ENCODE measurements at places on chromosomes 11 and 22.

GRCh38 chr11:108975641-108976071 is 310.8 kb downstream of the DDX10 start:
- DNase-seq = no peak

DNA sequence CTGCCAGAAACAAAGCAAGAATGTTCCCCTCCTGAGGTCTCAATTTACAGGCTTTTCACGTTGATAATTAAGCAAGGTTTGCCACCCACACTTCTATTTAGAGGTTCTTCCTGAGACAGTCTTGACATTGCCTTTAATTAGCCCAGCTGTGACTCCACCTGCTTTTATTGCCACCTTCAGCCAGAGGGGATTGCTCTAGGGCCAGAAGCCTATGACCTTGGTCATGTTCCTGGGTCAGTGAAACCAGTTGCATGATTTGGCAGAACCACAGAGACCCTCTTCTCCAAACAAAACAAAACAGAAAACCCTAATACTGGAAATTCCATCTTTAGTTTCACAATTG is 89.8 kb downstream of the APIP start:
- no peak for DNase-seq

DNA sequence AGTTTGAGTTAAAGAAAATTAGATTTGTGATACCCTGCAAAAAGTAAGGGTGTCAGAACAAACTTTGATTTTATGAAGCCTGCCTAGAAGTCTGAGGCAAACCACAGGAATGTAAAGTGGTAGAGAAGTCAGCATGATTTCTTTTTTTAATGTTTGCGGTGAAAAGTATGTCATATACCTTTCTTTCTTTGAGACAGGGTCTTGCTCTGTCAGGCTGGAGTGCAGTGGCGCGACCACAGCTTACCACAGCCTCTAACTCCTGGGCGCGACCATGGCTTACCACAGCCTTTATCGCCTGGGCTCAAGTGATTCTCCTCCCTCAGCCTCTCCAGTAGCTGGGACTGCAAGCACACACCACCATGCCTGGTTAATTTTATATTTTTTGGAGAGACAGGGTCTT is 4.7 kb downstream of the API5 start:
- no peak for DNase-seq

- DNase-seq = no peak
Measured at GRCh38 chr11:125173556-125173955, 9.0 kb downstream of the PKNOX2 start.

GRCh38 chr22:17778412-17778976 is 4.2 kb upstream of the BID start:
- DNase-seq = no peak

DNA sequence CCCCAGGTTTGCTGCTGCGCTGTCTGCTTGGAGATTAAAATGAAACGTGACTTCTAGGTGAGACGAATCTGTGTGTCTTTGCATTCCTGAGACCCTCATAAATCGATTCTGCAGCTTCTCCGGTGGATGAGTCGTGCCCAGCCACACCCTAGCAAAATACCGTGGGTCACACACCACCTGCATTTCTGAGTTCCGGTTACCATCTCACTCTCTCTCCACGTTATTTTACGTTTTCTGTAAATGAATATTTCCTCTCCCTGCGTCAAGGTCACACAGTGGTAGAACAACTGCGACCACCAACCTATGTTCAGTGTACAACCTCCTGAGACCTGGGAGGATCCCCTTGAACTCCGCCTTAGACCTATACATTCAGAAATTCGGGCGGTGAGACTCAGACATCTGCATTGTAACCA is 1.1 kb downstream of the YWHAH start:
- DNase-seq = no peak

GRCh38 chr11:1947592-1948237 is 583 bp downstream of the MRPL23 start:
- DNase-seq = no peak

DNA sequence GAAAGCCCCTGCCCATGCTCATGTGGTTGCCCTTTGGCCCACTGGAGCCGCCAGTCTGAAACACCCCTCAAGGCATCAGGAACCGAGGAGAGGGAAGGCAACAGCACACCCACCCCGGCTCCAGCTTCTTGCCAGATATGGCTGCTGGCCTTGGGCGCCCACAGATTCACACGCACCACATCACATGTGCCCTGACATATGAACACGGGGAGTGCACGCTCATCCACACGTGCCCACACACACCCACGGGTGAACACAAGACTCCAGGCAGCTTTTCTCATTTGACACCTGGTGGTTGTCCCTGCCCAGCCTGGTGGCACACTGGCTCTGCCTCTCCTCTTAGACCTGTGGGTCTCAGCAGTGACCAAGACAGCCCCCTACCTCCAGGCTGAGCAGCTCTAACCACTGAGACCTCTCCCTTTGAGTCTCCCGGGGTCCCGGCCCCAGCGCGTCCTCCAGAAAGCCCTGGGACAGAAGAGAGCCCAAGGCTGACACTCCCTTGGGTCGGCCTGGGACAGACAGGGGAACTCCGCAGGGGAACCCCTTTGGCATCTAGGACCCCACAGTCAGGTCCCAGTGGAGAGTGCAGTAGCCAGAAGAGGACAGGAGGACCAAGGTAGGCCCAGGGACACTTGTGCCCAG is 2.7 kb upstream of the MAPK12 start:
- no peak for DNase-seq

- DNase-seq = no peak
Measured at GRCh38 chr11:4713241-4713640, 8.7 kb downstream of the MMP26 start.

- no peak for DNase-seq
Measured at GRCh38 chr22:43483266-43483665, 71.5 kb downstream of the MPPED1 start.

DNA sequence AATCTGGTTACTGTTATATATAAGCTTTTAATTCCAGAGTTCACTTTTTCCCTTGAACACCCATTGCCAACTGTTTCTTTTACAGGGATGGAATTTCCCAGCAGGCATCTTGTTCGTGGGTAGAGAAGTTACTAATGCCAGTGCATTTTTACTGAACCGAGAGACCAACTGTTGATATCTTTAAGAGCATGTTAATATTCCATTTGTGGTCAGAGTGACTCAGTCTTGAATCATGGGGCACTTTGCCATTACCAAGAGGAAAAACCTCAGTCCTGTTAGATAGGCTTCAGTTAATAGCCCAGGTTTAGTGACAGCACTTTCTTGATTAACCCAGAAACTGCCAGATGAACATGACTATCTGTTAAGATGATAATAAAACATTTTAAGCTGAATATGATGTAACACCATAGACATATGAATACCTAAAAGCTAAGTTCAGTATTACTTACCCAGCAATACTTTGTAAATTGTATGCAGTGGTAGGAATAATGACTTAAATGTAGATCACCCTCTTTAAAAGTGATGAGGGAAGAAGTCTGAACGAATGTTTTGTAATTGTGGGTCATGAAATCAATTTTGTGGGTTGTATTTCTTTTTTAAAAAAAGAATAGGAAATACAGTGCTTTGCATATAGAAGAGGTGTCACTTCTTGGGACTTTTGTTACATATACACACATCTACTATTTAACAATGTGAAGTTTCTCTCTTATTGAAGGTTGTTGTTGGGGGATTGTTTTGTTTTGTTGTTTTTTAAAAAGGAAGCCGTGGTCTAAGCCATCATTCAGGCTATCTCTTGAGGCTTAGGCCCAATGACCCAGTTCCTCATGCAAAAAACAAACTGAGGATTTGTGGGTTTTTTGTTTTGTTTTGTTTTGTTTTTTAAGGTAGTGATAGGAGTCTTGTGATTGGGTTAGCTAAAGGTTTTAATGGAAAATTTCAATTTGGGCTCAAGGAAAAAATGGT is 79.2 kb upstream of the GRIK4 start:
- no peak for DNase-seq

GRCh38 chr11:72497731-72498130 is 63.4 kb upstream of the CLPB start:
- no peak for DNase-seq

DNA sequence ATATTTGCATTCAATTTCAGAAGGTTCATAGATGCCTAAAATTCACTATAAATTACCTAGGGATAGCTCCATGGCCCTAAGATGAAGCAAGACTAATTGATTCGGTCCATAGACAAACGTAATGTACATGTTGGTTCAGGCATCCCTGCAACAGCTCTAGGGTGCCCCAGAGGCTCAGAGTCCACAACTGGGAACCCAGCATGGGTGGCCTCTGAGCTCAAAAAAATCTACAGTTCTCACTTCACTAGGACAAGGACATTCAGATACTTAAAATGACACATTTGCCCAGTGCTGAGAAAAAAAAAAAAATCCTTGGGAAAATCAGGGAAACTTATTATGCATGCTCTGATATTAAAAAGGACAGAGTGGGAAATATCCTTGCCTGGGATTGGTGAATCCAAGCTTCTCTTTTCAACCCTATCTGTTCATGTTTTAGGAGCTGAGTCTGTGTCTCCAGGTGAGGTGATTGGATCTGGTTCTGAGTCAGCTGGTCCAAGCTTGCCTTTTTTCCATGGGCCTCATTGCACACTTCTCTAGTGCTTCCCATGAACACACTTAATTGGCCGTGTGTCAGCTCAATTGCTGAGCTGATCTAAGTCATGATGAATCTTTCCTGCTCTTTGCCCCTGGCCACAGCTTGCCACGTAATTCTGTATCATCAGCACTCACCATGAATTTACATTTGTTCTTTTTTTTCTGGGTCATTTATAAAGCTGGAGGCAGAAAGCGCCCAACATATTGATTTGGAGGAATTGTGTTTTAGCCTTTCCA is 116.3 kb upstream of the RCN1 start:
- DNase-seq = no peak

GRCh38 chr11:43067681-43068080 is 244.1 kb upstream of the API5 start:
- DNase-seq = no peak

GRCh38 chr22:47176026-47176389 is 413.6 kb downstream of the TBC1D22A start:
- no peak for DNase-seq

DNA sequence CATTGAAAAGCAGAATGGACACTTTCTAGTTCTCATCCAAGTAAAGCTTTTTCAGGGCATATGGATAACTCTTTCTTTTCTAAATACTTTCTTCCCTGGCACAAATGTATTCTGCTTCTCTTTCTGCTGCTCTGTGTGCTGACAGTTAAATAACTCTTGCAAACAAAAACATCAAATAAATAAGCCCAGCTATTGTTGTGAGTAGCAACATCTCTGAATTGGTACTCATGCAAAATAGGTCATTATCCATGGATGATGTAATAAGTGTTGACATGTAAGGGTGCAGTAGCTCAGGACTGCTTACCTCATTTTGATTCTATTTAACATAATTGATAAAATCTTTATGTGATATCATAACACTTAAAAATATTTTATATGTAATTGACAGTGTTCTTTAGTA is 164.3 kb downstream of the MSANTD4 start:
- no peak for DNase-seq

GRCh38 chr11:1746511-1746931 is 3.9 kb downstream of the IFITM10 start:
- DNase-seq = no peak

- no peak for DNase-seq
Measured at GRCh38 chr22:27782088-27782487, 19.5 kb downstream of the MN1 start.

DNA sequence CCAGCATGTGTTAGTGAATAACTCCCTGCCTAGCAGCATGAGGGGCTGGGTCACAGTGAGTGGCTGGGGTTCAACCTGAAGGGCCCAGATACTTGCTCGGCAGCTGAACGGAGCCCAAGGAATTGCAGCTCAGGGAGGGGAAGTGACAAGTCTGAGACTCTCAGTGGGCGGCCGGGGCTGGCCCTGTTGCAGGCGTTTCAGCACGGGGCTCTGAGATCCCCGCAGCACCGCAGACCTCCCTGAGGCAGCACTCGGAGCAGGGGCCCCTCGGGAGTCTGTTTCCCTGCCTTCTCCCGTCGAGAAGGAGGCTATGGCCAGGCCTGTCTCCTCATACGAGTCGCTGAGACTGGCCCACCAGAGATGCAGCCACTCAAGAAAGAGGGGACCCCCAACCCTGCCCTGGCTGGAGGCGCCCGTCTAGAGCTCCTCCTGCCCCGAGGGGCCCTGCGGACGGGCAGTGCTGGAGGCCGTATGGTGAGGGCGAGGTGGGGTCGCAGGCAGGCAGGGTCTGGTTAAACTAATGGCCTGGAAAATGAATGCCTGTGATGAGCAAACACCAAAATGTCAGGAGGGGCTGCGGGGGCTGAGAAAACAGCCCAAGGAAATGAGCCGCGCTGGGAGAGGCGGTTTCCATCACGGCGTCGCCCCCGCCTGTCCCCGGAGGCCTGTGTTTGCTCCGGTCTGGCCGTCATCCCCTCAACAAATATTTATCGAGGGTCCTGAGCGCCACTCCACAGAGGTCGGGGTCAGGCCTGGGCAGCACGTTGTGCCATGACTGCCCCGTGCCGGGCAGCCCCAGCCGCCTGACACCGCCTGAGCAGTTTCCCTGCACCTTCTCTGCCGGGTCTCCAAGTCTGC is 9.3 kb downstream of the TSSC4 start:
- DNase-seq = no peak

- DNase-seq = peak; percentile 25
Measured at GRCh38 chr11:33375688-33376311, 118.6 kb downstream of the HIPK3 start.

GRCh38 chr11:104907521-104908185 is 9.4 kb upstream of the CASP12 start:
- no peak for DNase-seq

GRCh38 chr11:92670308-92670890 is 299.1 kb upstream of the MTNR1B start:
- no peak for DNase-seq

GRCh38 chr11:126193038-126193478 is 18.4 kb downstream of the RPUSD4 start:
- no peak for DNase-seq

DNA sequence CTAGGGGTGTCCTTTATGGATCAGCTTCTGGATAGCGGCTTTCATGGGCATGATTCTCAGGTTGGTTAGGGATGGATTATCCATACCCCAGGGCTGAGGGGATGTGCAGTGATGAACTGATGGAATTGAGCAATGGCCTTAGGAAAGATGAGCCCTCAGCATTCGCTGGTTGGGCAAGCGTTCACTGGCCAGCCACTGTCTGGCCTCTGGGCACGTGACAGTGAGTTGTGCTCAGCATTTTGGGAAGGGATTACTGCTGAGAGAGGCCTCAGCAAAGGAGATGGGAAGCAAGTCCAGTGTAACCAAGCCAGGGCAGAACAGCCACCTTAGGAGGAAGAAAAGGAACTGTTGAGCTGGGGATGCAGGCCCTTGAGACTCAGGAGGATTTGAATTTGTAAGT is 17.4 kb downstream of the UBASH3B start:
- DNase-seq = no peak

GRCh38 chr11:63491636-63492372 is 837 bp upstream of the PLAAT5 start:
- no peak for DNase-seq

DNA sequence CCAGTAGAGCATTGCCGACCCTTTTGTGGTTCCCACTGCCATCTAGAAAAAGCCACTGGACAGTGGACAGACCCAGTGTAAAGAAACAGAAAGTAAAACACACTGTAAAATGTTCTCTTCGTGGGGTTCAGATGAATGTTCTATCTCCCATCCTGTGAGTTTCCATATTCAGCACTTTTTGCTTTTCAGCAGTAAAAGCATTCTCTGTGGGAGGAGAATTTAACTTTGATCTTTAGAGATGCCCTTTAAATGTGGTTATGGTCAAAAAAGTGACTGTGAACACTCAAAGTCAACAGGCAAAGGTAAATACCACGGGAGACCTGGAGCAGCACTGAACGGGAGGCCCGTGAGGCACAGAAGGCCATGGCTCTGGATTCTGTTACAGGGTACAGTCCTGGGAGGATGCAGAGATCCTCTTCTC is 53.9 kb downstream of the FLI1 start:
- DNase-seq = no peak
